Mucosa of gallbladder (tissue), 1 donor: ENCODE measurements at places on chromosomes 5 and 9.

GRCh38 chr9:129414377-129414992 lies 206.4 kb downstream of the C9orf50 start:
- DNase-seq: no peak

GRCh38 chr9:74765481-74765971 lies 122.2 kb downstream of the TRPM6 start:
- no peak for DNase-seq

DNA sequence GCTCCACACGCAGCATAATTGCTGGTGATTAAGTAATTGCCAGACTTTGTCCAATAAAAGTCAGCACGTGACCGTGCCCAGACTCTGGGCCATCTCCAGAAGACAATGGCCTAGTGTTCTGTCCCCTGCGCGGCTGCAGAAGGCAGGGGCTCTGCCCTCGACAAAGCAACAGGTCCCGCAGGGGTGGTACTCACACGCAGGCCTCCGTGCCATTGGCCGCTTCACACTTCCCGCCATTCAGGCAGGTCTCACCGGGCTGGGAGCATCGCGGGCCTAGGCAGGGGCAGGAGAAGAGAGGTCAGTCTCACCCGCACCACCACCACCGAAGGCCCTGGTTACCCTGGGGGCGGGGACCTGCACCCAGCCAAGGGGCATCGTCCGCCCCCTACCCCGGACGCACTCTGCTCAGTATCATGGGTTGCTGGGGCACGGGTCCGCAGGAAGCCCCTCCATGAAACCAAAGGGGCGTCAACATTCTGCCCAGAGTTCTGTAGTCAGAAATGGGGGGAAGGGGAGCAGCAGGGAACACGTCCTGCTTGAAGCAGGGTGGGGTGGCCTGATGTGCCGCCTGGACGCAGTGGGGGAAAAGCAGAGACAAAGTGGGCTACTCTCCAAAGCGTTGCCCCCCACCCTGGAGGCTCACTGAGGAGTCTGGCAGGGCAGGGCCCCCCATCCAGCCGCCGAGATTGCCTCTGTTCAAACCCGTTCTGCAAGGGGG lies 1.9 kb downstream of the NOTCH1 start:
- DNase-seq: peak; percentile 66

GRCh38 chr9:129458663-129459546 lies 162.0 kb downstream of the C9orf50 start:
- DNase-seq: peak; percentile 36

GRCh38 chr9:128066713-128067644 lies at the start of gene NAIF1:
Gene NAIF1, minus strand, starts transcription at chr9:128067320. Its CDS starts 219 bp downstream, at chr9:128067101.
- peak; percentile 99 for DNase-seq
